Stimulated activated CD8-positive, alpha-beta memory T cell treated with anti-CD3 and anti-CD28 coated beads, Interleukin-7, amount 100 ng/mL, for 1 hour (primary cell): ENCODE measurements at places on chromosomes 3 and 15.

GRCh38 chr3:35946854-35947515 lies 307.7 kb downstream of the ARPP21 start:
- no peak for DNase-seq

- DNase-seq = no peak
Observed at GRCh38 chr3:16290827-16291196, 25.8 kb downstream of the OXNAD1 start.

- DNase-seq = no peak
Observed at GRCh38 chr15:88022716-88023115, 233.8 kb downstream of the NTRK3 start.

GRCh38 chr3:9902372-9903237 lies at the start of gene IL17RE:
Gene IL17RE (plus strand): TSS chr3:9902848. CDS start chr3:9902933, 85 bp downstream.
- no peak for DNase-seq

DNA sequence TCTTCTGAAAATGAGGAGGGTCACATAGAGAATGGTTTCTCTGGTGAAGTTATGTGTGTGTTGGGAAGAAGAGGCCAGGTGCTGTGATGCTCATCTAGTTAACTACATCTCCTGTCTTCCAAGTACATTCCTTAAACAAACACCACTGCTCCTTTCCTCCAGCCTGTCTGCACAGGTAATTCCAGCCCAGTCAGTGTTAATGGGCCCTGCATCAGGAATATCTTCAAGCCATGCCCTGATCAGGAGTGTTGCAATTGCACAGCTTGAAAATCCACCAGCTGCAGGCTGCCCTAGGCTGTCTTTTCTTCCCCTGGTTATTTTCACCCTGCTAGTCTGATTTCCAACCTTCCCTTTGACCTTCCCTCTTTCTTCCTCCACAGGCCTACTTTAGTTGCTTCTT lies 41.9 kb upstream of the LMOD3 start:
- no peak for DNase-seq

DNA sequence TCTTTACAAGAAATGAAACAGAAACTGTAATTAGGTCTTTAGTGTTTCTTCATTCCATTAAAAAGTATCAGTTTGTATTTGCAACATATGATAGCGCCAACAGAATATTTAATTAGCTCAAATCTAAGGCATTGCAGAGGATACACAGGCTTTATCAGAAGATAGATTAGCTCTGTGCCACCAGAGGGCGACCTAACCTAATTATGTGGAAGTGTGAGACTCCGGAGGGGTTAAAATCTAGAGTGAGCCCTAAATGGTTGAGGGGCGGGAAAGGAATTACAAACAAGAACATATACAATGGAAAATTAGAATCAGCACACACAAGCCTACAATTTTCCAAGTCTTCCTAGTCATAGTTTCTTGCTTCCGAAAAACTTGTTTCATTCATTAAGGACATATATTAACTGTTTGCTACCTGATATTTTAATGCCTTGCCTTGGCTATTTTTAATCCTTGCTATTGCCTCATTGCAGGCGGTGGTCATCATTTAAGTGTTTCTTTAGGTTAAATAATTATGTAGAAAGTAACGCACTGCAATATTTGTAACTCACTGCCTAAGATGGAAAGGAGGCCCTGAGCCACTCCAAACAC lies 18.0 kb upstream of the RYR3 start:
- DNase-seq = no peak

- no peak for DNase-seq
Observed at GRCh38 chr3:49006408-49007067, 653 bp upstream of the WDR6 start.

GRCh38 chr3:81758275-81758674 lies 3.2 kb downstream of the GBE1 start:
- DNase-seq = no peak

GRCh38 chr3:184314700-184315542 lies 515 bp downstream of the EIF4G1 start:
- DNase-seq = no peak

DNA sequence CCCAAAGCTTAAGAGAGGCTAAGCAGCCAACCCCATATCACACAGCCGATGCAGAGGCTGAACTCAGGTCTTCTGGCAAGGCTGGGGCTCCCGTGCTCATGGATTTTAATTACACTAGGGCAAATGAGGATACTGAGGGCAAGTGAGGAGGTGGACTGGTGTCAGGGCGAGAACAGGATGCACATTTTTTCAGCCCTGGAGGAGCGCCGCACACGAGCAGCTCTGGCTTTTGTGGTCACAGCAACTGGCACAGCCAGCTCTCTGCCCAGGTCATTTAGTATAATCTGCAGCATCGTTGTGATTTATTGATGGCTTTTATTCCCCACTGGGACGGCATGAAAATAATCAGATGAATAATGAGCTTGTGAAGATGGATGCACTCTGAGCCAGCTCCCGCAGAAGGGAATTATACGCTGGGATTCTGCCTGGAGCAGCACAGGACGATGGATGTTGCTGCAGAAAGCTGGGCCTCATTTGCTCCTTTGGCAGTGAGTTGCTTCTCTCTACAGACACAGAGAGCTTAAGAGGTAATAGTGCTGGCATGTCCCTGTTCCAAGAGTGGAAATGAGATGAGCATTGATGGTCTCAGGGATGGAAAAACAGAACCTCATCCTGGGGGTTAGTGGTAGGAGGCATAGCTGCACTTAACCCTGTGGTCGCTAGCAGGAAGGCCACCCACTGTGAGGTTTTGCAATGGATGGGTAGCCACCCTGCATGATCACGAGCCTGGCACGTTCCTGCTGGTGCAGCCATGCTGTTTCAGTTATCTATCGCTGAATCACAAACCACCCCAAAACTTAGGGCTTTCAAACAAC lies 135.4 kb downstream of the UACA start:
- DNase-seq = no peak

DNA sequence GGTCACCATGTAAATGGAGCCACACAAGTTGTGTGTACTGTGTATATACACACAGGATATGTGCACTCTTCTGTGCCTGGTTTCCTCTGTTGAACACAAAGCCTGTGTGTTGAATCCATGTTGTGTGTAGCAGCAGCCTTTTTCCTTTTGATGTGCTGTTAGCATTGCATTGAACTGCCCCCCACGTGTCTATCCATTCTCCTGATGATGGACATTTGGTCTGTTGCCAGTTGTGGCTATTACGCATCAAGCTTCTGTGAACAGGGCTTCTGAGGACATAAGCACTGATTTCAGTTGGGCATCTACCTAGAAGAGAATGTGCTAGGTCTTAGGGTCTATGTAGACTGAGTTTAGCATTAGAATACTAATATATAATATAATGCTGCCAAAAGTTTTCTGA lies 77.4 kb downstream of the LSM3 start:
- DNase-seq = no peak

DNA sequence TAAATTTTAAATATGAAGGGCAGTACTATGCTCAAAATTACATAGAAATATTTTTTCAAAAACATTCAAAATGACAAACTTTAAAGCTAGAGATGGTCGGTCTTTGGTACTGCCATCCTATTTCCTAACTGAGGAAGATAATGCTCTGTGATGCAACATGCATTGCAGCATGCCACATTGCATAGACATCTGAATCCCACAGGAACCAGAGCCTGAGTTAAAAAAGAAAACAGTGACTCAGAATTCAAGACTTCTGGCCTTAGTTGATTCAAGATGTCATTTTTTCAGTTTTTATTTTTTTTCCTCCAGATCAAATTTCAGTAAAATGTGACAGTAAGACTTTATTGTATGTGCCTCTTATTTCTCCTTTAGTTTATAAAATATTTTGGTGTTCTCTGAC lies 33.1 kb downstream of the TP63 start:
- no peak for DNase-seq

GRCh38 chr3:195899701-195900435 lies 8.5 kb downstream of the TNK2 start:
- DNase-seq = no peak

DNA sequence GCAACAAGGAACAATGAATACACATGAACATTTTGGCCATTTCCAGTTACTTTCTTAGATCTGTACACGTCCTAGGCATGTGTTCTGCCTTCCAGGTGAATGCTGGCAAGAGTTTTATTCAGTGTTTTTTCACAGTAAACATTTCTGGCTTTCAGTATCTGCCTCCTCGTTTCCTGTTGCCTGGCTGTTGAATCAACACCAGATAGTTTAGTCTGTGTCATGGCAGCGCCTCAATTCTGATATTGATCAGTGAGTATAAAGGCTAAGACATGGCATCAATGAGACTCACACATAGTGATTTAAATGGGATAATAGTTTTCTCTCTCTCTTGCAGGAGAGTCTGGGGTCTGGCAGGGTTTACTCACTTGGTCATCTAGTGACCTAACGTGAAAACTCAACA lies 266.9 kb upstream of the SLCO3A1 start:
- no peak for DNase-seq

DNA sequence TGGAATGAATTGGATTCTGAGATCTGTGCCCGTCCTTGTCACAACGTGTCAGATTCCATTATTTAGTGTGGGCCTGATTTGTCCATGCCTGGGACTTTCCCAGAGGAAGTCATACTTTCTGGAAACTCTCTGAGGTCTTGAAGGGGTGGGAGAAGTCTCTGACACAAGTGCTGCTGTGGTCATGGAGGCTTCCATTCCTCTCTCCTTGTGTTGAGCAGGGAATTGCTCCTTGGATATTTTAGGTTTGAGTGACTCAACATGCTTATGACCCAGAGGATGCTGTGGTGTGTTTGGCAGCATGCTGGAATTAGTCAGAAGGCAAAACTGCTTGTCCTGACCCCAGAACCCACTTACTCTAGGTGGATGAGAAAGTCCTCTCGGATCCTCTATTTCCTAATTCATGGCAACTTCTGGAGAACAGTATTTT lies 132.1 kb downstream of the LPP start:
- DNase-seq = no peak

- DNase-seq = no peak
Observed at GRCh38 chr3:81622395-81622794, 139.1 kb downstream of the GBE1 start.

GRCh38 chr15:69983696-69984265 lies 113.9 kb downstream of the TLE3 start:
- no peak for DNase-seq

- no peak for DNase-seq
Observed at GRCh38 chr3:66487465-66487864, 13.4 kb downstream of the LRIG1 start.

GRCh38 chr3:189537135-189537534 lies 94.1 kb upstream of the TP63 start:
- no peak for DNase-seq

DNA sequence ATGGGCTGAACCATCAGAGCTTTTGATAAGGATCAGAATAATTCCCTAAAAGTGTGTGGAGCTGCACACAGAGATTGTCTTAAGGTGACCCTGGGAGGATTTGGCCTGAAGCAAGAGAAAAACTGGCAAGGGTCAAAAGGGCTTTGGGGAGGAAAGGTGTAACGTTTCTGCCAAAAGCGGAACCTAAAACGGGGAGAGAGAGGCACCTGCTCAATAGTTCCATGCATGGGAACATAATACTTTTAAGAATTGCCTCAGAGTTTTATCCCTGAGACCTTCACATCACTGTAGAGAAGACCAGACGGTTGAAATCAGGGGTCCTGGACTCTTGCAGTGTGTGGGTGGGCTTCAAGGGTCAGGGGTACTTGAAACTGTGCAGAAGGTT lies 5.9 kb downstream of the ZNF710 start:
- DNase-seq = no peak
